Fibroblast of skin of left biceps (primary cell): ENCODE measurements at places on chromosomes 12 and 14.

DNA sequence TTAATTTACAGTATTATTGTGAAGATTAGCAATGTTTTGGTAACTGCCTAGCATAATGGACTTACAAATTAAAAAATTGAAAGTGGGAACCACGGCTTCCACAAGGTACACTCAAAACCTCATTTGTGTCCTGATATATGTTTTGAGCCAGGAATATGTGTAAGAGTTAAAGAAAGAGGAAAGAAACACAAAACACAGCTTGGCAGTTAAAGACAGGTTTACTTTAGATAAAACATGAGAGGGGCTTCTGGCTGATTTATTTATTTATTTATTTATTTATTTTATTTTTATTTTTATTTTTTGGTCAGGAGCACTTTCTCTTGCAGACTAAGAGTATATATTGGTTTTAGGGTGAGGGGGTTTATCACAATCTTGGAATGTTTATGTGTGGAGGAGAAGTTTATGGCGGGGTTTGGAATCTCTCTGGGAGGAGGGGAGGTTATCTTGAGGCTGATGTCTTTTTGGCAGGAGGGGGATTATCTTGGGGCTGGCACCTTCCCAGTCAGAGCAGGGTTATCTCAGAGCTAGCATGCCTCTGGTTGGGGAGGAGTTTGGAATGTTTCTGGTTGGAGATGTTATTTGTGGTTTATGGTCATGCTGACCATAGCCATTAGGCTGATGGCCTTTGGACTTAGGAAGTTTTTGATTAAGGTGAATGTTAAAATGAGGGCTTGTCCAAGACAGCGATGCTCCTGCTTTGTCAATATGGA lies 436.7 kb downstream of the DAD1 start:
- no peak for DNase-seq

GRCh38 chr12:17060260-17060659 lies 454.3 kb upstream of the LMO3 start:
- no peak for DNase-seq

DNA sequence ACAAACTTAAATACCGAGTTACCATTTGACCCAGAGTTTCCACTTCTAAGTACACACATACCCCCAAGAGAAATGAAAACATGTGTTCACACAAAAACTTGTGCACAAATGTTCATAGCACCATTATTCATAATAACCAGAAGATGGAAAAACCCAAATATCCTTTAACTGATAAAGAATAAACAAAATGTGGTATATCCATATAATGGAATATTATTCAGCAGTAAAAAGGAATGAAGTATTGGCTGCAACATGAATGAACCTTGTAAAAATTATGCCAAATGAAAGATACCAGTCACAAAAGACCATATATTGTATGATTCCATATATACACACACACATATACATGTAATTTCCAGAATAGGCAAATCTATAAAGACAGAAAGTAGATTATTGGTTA lies 116.4 kb downstream of the TAOK3 start:
- DNase-seq: no peak

GRCh38 chr14:77926942-77927341 lies 127.0 kb downstream of the ADCK1 start:
- no peak for DNase-seq

DNA sequence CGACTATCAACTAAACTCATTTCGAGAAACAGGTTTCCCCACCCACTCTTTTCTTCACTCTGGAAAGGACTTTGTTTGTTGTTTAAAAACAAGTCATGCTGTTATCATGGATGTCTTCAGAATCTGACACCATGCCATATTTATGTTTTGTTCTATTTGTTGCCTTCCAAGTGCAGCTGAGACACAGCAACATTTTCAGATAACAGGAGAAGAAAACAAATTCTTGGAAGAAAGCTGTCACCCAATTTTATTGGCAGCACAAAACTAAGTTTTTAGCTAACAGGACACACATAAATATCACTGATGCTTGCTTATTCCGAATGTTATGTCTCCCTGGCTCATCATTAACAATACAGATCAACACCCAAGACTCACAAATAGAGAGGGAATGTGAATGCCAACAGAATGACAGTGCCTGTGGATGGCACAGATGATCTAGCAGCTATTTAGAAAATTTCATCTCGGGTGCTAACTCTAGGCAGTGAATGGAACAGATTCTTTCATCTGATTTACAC lies 147.9 kb downstream of the RPS29 start:
- no peak for DNase-seq

DNA sequence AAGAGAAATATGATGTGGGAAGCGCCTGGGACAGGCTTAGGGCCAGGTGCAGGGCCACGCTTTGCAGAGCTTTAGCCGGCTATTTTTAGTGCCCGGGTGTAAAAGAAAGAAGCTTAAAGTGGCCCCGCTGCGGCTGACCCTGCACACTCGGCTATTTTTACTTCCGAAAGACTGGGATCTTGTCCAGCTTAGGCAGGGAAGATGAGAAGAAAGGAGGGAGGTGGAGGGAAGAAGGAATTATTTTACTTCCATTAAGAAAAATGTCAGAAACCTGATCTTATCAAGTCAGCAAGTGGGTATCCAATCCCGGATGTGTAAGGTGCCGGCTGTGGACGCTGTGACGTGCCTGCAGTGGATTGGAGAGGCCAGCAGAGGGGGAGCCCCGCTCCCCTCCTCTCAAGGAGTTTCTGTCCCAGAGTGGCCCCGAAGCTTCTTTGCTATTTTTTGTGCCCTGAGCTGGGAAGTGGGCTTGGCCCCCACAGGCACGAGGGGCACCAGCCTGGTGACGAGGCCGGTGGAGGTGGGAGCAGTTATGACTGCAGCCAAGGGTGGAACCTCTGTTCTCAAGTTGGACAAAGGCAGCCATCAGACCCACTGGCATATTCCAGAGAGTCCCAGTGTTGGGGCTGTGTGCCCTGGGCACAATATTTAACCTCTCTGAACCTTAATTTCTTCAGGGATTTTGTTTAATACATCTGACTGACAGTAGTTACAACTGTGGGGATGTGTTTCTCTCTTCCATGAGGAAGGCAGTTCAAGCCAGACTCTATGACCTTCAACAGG lies 97.7 kb downstream of the ESRRB start:
- DNase-seq: no peak

GRCh38 chr14:37566811-37567371 lies 28.2 kb downstream of the FOXA1 start:
- no peak for DNase-seq

DNA sequence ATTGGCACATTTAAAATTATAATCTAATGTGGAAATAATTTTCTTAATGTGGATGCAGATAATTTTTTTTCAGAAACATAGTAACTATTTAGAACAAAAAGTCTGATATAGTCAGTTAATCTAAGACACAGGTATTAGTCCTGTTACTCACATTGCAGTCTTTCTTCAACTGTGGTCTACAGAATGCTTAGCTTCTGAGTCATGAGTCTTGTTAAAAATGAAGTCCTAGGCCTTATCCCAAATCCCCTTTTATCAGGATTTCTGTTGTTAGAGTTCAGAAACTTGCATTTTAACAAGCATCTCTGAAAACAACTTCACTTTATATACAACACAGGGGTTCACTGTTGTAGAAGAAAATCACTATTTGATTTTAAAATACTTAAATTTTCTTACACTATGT lies 112.2 kb downstream of the SLC16A7 start:
- peak; percentile 44 for DNase-seq

- DNase-seq: no peak
These were observed 2.7 kb downstream of the BAG5 start for GRCh38 chr14:103559766-103560165.

GRCh38 chr12:48183876-48184548 lies 568 bp downstream of the CCDC184 start:
- no peak for DNase-seq

DNA sequence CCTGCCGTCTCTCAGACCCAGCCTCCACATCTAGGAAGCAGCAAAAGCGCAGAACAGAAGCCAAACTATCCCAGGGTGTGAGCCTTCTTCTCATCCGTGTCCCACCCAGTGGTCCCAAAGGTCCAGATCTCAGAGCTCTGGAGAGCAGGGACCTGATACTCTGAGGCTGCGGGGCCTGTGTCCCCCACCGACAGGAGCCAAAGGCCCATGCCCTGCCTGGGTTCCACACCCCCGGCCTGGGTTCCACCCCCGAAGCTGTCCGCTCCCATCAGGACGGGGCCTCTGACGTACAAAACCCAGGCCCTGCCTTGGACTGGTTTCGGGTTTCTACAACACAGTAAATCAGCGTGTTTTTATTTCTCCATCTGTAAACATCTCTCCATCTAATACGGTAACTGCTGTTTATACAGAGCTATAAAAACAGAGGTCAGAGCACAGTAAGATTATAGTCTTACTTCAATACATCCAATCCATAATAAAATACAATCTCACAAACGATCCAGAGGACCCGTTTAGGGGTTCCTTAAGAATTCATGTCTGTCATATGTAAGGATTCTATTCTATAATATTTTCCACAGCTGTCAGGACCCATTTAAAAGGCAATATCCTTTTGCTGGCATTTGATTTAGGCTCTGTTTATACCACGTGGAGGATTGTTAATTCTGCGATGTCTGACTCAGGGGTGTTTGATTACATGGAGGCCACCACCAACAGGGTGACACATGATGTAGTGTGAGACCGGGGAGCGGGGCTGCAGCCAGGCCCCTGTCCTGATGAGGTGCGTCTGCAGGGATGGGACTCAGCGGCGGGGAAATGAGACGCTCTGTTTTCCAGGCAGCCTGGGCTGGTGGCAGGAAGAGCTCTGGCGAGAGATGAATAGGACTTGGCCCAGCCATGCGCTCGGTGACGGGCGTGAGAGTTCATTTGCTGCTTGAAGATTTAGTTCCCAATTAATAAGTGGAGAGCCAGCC lies 110.3 kb downstream of the DICER1 start:
- DNase-seq: no peak

DNA sequence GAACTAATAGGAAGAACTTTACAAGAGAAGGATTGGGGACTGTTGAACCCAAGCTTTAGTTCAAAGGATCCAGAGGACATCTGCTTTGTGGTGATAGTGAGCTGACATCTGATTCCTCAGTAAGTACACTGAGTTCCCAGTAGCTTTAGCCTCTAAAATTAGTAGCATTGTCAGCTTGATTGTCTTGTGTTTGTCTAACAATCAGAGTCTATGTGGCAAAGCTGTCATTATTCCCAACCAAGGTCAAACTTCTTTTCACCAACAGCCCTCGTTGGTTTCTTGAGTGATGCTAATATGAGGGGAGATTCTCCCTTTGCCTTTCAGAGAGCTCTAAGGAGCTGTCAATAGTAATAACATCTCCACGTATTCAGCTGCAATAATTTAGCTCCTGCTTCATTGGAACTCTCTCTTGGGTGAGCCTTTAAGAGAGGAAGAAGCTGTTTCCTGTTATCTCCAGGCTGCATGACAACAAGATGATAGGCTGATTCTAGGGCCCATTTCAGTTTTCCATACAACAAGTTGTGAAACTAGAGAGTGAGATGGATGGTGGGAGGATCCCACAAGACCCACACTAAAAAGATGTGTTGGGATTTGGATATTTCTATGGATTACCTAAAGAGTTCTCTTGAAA lies 46.7 kb downstream of the TGFB3 start:
- DNase-seq: no peak

- no peak for DNase-seq
These were observed 30.9 kb upstream of the SYNDIG1L start for GRCh38 chr14:74456684-74457564.

GRCh38 chr12:26233631-26234030 lies 38.3 kb downstream of the SSPN start:
- DNase-seq: peak; percentile 57

GRCh38 chr12:62726471-62726980 lies 208.4 kb downstream of the PPM1H start:
- no peak for DNase-seq

DNA sequence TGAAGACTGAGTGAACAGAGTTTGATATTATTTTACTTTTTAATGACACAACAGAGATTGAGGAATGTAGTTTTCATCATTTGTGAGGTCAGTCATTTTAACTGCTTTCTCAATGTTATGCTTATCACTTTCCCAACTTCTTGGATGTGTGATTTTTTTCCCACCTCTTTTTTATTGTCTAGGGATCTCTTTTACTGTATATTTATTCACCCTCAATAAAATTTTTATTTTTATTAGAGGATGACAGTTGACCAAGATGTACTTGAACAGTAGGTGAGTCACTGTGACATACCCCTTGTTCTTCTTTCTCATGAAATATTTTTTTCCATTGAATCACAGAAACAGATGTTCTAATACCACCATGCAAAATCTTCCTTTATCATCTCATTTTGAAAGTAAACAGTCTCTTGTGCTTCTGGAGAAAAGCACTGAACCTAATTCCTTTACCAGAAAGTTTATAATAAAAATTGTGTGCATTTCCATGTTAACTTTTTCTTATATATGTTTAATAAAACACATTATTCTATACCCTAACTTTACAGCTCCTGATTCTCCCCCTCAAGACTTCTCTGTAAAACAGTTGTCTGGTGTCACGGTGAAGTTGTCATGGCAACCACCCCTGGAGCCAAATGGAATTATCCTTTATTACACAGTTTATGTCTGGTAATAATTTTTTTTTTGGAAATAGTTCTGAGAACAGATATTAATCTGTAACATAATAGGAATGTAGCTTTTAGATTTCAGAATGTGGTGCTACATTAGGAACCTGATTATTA lies 65.9 kb downstream of the PTPRQ start:
- peak; percentile 50 for DNase-seq

DNA sequence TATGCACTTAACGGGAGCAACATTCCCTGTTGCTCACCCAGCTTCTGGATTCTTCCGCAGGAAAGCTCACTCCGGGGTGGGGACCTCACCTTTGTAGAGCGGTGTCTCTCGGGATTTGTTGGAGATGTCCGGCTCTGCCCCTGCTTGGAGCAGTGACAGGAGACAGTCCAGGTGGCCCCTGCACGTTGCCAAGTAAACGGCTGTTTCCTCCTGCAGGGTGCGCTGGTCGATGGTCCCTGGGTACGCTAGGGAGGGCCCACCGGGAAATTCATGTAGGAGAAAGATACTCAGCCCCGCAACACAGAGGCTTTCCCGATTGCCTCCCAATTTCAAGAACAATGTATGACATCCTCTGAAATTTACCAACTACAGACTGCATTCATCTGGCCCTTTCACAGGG lies 23.1 kb downstream of the ASB2 start:
- no peak for DNase-seq

- DNase-seq: no peak
These were observed 97.0 kb downstream of the SCARB1 start for GRCh38 chr12:124766727-124767065.

DNA sequence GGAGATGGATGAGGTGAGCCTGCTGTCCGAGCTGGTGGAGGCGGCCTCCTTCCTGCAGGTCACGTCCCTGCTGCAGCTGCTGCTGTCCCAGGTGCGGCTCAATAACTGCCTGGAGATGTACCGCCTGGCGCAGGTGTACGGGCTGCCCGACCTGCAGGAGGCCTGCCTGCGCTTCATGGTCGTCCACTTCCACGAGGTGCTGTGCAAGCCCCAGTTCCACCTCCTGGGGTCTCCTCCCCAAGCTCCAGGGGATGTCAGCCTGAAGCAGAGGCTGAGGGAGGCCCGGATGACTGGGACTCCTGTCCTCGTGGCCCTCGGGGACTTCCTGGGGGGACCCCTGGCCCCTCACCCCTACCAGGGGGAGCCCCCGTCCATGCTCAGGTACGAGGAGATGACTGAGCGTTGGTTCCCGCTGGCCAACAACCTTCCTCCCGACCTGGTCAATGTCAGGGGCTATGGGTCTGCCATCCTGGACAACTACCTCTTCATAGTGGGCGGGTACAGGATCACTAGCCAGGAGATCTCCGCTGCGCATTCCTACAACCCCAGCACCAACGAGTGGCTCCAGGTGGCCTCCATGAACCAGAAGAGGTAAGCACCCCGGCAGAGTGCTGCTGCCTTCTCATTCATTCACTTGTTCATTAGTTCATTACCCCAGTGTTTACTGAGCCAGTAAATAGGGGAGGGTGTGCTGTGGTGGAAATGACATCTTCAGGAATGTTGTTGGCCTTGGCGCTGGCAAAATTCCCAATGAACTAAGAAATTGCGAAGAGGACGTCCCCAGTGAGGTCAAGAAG lies 774 bp upstream of the MANSC4 start:
- no peak for DNase-seq
